Thoracic aorta (tissue), 2 donors: ENCODE measurements at places on chromosomes 1 and 21. TPM values are rescaled to one million over a fixed set of nuclear protein-coding genes. Genes with fewer than 3 reads are reported as not detected.

The CD101 gene
- total RNA-seq: 1.8 TPM

The DNM3 gene
- total RNA-seq: 7.5 TPM

The ALPL gene
- total RNA-seq: 7.8 TPM

The ZNF672 gene
- total RNA-seq: 33.8 TPM

The CLEC20A gene
- not detected for total RNA-seq

The FCGR3A gene
- total RNA-seq: 46.8 TPM

GRCh38 chr21:31347435-31348032 lies 3.5 kb upstream of the TIAM1 start:
- DNase-seq: no peak

GRCh38 chr1:151993084-151993733 lies 450 bp downstream of the S100A10 start:
- no peak for DNase-seq

DNA sequence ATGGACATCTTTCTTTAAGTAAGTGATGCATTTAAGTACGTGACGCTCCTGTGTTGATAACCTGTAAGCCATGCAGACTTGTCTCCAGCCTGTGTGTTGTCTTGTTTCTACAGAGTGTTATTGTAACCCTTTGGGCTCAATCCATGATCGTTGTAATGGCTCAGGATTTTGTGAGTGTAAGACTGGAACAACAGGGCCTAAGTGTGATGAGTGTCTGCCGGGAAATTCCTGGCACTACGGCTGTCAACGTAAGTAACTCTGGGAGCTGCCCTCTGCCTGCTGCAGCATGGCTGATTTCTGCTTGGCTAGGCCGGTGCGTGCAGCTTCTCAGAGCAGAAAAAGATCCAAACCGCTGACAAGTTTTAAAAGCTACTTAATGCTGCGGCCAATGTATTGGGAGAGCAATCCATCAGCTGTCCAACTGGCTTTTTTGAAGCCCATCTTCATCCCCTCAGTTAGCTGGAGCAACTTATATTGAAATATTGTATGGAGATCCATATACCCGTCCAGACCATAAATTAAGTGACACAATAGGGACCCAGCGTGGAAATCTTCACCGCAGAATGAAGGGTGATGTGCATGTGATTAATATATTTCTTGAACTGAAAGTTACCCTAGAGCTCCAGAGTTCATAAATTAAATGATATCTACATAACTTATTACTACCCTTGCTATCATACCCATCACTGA lies 295.9 kb downstream of the NTNG1 start:
- DNase-seq: no peak

DNA sequence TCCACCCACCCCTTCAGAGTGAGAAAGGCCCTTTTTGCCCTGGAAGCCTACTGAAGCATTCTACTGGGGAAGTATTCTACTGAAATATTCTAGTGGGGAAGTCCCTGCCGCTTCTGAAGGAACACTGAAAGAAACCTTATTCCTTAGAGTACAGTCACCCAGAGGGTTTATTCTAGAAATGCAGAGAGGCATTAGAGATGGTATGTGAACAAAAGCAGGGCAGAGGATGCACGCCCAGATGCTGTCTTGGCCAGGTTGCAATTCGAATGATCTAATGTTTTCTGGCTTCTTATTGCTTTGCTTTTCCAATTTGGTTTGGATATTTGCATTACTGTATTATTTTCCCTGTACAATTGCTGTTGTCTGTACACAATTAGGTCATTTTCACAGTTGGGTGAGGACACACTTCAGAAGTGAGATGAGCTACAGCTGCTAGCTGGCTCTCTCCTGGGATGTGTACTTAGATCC lies 37.1 kb downstream of the CCN1 start:
- no peak for DNase-seq

- DNase-seq: no peak
These were observed 14.8 kb upstream of the METTL18 start for GRCh38 chr1:169809370-169810095.

GRCh38 chr1:10691740-10692125 lies 104.7 kb downstream of the CASZ1 start:
- DNase-seq: no peak

DNA sequence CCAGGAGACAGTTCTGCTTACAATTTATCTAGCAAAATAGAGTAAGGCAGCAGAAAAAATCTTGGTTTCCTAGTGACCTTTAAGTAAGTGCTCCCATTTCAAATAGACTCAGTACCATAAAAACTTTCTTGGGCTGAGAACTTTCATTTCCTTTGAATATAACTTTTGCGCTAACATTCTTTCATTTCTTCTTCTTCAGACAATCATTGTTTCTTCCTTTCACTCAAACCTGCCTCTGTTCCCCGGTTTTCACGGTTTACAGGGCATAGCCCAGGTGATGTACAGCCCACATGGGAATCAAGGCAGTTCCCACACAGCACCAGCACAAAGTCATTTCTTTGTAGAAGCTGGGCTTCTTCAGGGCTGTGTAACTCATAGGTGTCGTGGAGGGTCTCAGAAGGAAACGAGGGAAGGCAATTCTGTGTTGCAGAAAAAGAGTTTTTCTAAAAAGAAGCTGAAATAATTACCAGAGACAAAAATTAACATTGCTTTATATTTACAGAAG lies 611.6 kb downstream of the SMYD3 start:
- no peak for DNase-seq

DNA sequence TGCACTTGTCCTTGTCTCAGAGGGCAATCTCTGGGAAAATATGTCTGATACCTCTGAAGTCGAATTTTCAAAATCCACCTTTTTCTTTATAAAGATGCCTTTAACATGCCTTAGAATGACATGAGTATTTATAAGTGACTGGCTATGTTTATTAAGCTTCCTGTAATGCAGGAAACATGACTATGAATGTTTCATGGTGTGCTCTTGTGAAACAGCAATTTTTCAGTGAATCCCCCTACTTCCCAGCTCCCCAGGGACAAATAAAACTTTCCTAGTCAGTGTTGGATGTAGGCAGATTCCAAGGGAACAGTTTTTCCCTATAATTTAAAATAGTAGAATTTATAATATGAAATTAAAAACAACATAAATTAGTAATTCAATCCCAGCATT lies 437.0 kb downstream of the LMO4 start:
- DNase-seq: no peak

DNA sequence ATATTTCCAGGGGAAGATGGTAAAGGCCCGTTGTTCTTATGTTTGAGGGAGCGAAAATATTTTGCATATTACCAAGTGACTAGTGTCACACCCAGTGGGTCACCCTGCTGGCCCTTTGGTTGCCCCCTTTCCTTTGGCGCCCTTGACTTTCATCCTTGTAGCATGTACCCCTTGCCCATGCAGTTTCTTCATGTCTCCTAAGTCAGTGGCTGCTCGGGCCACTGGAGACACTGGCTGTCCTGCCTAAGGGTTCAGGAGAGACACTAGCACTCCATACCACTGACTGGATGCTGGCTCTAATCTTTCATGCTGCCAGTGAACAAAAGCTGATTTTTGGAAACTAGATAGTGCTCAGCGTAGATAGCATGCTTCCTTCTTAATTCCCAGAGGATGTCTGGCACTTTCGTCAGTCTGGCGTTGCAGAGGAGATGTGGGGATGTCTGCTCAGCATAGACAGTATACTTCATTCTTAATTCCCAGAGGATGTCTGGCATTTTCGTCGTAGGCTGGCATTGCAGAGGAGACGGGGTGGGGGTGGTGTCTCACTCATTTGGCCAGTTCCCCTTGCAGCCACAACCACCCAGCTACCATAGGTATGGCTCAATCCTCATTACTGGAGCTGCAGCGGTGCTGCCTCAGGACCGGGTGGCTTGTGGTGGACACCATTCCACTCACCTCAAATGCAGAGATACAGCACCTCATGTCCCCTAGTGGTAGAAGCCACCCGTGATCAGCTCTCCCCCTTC lies 770.9 kb upstream of the TPTE start:
- DNase-seq: no peak

DNA sequence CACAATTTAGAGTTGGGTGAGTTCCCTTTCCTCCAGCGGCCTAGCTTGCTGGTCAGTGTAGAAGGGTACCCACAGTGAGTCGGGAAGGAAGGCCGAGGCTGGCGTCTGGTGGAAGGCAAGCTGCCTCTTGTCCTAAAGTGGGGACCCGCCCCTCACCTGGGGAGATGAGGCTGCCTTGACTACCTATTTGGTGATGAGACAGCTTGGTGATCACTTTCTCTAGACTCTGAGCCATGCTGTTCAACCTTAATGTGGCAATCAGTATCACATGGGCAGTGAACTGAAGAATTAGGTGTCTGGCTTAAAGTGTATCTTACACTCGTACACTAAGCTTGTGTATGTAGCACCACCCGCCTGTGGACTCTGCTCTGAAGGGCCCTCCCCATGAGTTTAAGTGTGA lies 100.7 kb downstream of the COLGALT2 start:
- no peak for DNase-seq

GRCh38 chr1:116435806-116436610 lies 63.0 kb downstream of the ATP1A1 start:
- no peak for DNase-seq

DNA sequence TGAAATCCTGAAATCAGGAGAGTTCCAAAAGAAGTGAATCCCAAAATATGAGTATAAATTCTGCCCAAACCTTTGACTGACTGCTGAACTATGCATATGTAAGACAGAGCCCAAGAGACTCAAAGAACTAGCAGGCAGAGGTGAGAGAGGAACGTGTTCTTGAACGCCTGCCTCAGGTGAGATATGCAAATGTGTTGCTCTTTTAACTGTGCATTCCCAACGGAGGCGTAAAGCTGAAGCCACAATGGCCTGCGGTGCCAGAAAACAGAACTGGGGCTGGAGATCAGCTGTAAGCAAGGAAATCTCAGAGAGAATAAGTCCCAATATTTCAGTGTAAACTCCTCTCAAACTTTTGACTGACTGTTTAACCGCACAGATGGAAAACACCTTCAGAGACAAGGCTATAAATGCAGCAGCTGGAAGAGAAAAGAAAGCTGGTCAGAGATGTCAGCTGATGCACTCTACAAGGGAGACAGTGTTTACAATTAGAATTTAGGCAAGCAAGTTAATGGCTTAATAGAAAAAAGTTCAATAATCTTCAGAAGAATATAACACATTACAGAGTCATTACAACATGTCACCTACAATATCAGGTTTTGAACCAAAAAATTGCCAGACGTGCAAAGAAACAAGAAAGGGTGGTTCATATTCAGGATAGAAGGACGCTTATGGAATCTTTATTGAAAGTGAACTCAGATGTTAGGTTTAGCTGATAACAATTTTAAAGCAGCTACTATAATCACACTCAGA lies 43.0 kb upstream of the TRIM67 start:
- DNase-seq: no peak

DNA sequence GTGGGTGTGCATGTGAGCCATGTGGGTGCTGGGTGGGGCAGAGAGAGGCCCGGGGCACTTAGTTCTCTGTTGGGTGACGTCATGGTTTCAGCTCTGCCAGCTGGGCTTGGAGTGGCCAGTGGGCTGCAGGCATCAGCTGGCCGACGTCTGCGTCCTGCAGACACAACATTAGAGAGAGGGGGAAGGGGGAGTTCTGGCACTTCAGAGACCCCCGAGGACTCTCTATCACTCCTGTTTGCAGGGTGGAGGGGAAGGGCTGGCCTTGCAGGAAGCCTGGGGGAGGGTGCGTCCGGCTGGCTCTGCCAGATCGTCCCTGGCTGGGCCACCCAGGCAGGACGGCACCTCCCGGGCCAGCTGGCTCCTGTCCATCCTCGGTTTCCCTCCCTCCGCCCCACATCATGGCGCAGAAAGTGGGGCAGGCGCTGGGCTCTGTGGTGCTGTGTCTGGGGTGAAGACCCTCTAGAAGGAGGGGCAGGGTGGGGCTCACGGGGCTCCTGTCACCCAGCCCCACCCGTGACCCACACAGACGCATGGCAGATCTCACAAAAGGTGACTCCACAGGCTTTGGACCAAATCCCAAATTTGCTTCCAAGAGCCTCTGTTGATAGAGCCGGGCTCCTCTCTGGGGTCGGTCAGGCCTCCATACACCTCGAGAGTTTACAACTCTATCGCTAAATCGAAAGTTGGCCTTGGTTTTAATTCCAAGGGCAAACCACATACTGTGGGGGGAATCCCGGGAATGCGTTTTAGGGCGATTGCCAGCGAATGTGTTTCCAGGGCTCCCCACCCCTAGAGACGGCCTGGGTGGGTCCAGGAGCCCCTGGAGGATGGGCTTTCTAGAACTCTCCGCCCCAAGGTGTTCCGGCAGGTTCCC lies 73.4 kb upstream of the TTC34 start:
- DNase-seq: peak; percentile 28

DNA sequence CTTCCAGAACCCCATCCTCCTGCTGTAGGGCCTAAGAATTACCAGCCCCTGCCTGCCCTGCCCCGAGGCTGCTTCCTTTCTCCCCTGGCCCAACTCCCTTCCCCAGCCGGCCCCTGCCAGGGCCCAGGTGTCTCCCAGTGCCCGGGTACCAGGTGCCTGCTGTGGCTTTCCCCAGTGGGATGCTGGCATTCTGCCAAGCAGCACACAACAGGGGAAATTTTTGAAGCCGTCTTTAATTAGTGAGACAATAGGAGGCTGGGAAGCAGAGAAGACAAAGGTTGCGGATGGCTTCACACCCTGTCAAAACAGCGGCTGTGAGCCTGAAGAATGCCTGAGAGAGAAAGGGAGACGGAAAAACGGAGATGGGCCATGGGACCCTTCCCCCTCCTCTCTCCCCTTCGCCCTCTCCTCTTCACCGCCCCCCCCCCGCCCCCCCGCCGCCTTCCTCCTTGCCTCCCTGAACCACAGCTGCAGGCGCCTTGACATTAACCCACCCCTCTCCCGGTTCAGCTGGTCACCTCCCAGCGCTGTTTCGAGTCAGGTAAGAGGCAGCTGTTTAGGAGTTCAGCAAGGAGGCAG lies 33.6 kb downstream of the LRRN2 start:
- DNase-seq: no peak

DNA sequence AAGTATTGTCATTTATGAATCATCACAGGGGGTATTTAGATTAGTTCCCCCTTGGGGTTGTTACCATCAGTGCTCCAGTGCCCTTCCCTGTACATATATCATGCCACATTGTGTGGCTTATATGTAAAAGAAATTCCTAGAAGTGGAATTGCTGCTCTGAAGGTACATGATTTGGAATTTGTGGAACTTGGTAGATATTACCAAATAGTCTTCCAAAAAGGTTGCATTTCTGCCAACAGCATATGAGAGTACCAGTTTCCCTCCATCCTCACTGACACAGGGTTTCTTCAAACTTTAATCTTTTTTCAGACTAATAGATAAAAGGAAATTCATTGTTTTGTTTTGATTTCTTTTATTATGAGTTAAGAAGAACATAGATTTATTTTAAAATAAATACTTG lies 41.3 kb downstream of the AKNAD1 start:
- no peak for DNase-seq

GRCh38 chr1:234683127-234683860 lies 73.3 kb upstream of the IRF2BP2 start:
- DNase-seq: no peak

GRCh38 chr1:58406301-58407071 lies 140.0 kb downstream of the OMA1 start:
- no peak for DNase-seq

DNA sequence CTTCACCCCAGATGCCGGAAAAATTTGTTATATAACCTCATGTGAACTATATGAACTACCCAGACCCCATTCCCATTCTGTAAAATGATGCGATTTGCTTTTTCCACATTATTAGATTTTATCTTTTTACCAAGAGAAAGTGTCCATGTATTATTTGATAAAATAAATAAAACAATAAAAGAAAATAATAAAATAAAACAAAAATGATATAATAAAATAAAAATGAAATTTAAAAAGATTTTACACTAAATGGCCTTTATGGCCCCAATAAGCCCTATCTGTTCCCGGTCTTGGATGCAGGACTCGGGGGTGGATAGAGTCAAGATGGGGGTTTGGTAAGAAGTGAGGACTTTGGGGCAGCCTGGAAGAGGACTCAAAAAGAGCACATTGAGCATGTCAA lies 357.2 kb downstream of the MATN1 start:
- DNase-seq: no peak
